ENCODE measurements at places on chromosomes 11 and 22. TPM values are rescaled to one million over a fixed set of nuclear protein-coding genes. Genes with fewer than 3 reads are reported as not detected.

MS4A1 gene
- total RNA-seq, result not detected

OR51T1 gene
- total RNA-seq, result not detected

C11orf42 gene
- total RNA-seq, result not detected

P2RX6 gene
- total RNA-seq, result not detected

CD81 gene
- total RNA-seq, result 246 TPM

All from H9 (cell line).